ENCODE measurements at places on chromosomes 11 and 22.

GRCh38 chr11:26828288-26828687 lies 106.4 kb upstream of the SLC5A12 start:
- no peaks in the 10 kb centered on the region for H3K4me1 ChIP-seq
- no peak overlapping the region for H3K27ac ChIP-seq
- no peak for DNase-seq

GRCh38 chr11:62555464-62556107 lies 9.0 kb upstream of the AHNAK start:
- H3K4me3 ChIP-seq: no peak overlapping the region
- H3K36me3 ChIP-seq: peaks cover 10% of the 10 kb centered on the region
- peak overlapping the region; percentile 71 for H3K27ac ChIP-seq
- H3K27me3 ChIP-seq: no peaks in the 10 kb centered on the region
- H3K4me1 ChIP-seq: peaks cover 69% of the 10 kb centered on the region

DNA sequence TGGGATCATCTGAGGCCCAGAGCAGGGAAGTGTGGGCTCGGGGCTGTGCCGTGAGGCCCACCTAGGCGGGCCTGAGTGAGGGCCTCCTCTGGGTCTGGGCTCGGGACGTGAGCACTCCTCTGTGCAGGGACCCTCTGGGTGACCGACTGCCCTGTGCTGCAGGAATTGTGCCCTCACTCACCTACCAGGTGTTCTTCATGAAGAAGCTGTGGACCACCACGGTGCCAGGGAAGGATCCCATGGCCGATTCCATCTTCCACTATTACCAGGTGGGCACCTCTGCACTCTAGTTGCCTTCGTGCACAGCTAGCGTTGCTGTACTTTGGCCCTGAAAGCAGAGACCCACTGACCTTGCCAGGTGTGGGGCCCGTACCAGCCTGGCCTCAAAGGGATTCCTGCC lies 80.5 kb downstream of the MYO7A start:
- no peaks in the 10 kb centered on the region for H3K4me1 ChIP-seq
- no peak for DNase-seq
- H3K36me3 ChIP-seq: no peaks in the 10 kb centered on the region
- H3K4me3 ChIP-seq: no peak overlapping the region

- no peaks in the 10 kb centered on the region for H3K4me1 ChIP-seq
- DNase-seq: no peak
- no peaks in the 10 kb centered on the region for H3K36me3 ChIP-seq
- H3K27ac ChIP-seq: no peak overlapping the region
These were observed 74.4 kb downstream of the SLC36A4 start for GRCh38 chr11:93123351-93123898.

DNA sequence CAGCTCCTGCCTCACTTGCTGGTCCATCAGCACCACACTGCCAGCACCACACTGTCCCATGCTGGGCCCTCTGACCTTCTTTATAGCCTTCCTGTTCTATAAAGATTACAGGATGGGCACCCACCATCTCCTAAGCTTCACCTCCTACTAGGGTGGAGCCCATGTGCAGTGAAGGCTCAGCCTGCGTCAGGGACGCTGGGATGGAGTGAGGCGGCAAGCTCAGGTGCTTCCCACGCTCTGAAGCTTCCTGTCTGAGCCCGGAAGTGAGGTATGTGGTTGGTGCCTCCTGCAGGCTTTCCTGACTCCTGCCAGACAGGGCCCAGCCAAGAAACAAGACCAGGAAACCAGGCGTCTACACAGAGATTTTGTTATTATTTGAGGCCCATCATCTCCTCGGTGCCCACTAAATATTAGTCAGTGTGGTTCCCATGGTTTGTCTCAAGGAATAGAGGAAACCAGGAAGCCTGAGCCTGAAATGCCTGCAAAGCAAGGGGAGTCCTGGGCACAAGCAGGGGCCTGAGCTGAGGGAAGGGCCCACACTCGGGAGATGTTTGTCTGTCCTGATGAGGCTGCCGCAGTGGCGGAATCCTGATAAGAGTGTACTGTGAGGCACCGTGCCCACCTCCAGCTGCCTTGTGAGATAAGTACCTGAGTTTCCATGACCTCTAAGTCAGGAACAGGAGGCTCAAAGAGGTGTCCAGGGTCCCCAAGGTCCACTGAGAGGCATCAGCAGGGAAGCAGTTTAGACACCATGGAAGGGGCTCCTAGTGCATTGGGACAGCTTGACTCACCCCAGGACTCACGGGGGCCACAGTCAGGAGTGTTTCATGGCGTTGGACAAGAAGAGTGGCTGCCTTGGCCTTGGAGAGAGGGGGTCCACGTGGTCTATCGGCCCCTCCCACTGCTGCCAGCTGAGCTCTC lies 22.0 kb downstream of the RSPH14 start:
- H3K27ac ChIP-seq: no peak overlapping the region
- no peaks in the 10 kb centered on the region for H3K4me1 ChIP-seq
- H3K4me3 ChIP-seq: no peak overlapping the region
- H3K36me3 ChIP-seq: no peaks in the 10 kb centered on the region
- no peaks in the 10 kb centered on the region for H3K27me3 ChIP-seq
- DNase-seq: no peak

DNA sequence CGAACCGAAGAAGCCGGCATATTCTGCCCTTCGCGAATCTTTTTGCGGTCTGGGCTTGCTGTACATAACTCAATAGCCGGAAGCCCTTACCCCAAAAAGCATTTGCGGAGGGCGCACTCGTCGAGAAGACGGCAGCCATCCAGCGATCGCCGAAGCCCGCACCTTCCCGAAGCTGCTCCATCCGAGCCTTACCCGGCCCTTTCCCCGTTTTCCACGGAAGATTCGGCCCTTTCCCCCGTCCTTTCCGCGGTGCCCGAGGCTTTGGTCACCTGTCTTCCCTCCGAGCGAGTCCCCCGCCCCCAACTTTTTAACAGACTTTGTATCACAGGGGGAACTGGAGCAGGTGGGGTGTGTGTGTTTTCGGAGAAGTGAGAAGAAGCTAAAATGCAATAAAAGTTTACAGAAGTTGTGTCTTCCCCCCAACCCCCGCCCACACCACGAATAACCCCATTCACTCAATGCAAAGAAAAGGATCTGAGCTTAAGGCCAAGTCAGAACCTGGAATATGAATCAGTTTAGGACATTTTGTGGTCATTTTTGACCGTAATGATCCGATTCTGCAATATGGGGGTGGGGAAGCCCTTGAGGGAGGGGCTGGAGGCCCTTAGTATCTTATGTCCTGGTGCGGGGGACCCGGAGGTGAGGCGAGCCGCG lies 99.0 kb upstream of the HSD17B12 start:
- peak overlapping the region; percentile 57 for H3K4me3 ChIP-seq
- peaks cover 18% of the 10 kb centered on the region for H3K4me1 ChIP-seq
- no peak for DNase-seq
- H3K27me3 ChIP-seq: peaks cover 100% of the 10 kb centered on the region
- no peak overlapping the region for H3K27ac ChIP-seq

DNA sequence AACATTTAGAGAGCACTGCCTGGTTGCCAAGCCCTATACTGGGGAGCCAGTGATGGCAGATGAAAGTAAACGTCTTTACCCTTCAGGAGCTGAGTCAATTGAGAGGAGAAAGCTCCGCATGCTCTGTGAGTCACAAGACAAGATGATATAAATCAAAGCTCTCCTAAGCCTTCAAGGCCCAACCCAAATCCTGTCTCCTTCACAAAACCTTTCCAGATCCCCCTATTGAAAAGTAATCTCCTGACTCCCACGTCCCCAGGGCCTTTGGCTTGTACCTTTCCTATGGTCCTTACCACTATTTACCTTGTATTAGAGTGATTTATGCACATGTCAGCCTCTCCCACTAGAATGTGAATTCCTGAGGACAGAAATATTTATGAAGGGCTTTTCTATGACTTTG lies 230.1 kb upstream of the TENM4 start:
- no peak for DNase-seq
- H3K4me1 ChIP-seq: peaks cover 28% of the 10 kb centered on the region
- no peak overlapping the region for H3K27ac ChIP-seq

Data from neural progenitor cell (in vitro differentiated cells).